ENCODE measurements at places on chromosomes 6 and 20.

- DNase-seq, result no peak
These were observed 22.6 kb downstream of the SNX9 start for GRCh38 chr6:157845493-157846259.

GRCh38 chr6:66199171-66199570, 492.1 kb upstream of the EYS start:
- DNase-seq, result no peak

GRCh38 chr6:35496036-35496840, 641 bp downstream of the TEAD3 start:
- no peak for DNase-seq

- no peak for DNase-seq
These were observed 302.0 kb upstream of the STXBP5 start for GRCh38 chr6:146901940-146902816.

DNA sequence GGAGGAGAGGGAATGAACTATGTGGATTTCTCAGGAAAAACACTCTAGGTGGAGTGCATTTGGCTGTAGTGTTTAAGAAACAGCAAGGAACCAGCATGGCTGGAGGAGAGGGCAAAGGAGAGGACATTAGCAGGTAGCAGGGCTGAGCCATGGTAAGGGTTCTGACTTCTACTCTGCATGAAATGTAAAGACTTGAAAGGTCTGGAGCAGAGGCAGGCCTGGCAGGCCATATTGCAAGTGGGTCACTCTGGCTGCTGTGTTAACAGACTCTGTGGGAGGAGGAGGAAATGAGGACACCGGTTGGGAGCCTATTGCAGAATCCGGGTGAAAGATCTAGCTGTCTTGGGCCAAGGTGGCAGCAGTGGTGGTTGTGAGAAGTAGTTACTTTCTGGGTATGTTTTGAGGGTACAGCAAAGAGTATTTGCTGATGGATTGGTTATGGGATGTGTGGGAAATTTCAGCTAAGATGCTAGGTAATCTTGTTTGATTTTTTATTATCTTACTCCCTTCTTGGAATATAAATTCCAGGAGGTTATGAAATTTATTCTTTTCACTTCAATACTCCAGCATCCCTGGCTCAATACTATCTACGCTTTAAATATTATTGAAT, 115.9 kb upstream of the BCLAF1 start:
- no peak for DNase-seq

- DNase-seq, result no peak
These were observed 96.8 kb downstream of the SYNE1 start for GRCh38 chr6:152540381-152540780.

DNA sequence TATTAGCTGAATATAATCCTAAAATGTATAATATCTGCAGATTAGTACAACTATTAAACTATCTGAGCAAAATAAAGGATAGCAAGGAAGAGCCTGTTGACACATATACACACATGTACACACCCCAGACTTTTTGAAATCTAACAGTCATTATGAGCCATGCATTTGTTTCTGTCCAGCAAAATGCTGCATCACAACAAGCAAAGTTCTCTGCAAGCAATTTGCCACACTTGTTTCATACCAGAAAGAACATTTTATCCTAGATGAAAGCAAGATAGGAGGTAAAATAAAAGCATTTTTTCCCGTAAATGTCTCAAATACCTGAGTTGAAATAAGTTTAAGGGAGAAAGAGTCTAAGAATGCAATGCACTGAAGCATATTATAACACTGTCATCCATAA, 145.2 kb downstream of the COL21A1 start:
- DNase-seq, result no peak

DNA sequence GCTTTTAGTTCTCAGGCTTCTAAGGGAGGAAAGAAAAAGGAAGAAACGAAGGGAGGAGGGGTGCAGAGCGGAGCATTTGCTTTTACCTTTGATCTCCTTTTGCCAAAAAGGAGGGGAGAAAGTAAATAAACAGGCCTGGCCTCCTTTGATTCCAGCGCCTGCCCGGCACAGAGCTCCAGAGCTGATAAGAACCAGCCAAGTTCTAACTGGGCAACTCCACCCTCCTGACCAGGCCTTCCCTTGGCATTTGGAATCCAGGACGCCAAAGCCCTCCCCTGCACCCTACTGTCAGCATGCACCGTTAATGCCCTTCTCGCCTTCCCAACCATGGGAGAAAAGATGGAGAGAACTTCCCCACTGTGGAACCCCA, 120.8 kb upstream of the PTPN1 start:
- no peak for DNase-seq

DNA sequence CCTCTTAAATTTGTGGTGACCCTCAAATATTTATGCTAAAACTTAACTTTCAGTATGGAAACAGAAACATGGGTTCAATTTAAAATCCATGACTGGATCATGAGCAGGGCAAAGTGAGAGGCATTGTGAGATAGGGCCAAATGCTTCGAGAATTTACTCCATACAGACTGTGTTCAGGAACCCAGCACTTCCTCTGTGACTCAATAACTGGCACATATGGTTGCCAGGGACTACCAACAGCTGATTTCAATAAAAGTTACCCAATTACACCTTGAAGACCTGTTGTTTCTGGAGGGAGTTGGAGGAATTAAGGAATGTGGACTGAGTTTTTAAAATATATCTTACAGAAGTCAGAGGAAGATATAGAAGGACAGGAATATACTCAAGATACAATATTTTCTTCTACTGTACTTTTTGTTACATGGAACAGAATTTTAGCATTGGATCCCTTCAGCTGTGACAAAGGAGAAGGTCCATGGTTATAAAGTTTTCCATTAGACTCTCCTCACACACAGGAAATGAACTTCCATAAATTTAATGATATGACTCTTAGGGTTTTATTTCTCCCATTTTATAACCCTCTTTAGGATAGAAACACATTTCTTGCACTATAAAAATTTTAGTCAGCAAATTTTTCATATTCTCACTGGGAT, 258.5 kb downstream of the KHDC1L start:
- DNase-seq, result no peak

DNA sequence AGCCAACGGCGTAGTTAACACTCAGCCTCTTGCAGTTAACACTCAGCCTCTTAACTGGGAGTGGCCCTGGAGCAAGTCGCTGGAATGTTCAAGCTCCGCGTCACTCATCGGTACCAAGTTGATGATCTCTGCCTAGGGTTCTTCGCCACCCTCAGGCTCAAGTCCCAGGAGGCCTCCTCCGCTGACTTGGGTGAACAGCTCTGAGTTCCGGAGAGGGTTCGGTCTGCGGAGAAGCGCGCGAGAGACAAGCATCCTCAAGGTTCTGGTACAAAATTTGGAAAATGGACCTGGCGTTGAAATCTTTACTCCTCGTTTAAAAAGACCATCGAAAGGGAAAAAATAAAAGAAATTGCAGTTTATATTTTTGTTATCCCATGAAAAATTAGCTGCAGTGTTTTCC, 876 bp upstream of the DSP start:
- DNase-seq, result no peak

DNA sequence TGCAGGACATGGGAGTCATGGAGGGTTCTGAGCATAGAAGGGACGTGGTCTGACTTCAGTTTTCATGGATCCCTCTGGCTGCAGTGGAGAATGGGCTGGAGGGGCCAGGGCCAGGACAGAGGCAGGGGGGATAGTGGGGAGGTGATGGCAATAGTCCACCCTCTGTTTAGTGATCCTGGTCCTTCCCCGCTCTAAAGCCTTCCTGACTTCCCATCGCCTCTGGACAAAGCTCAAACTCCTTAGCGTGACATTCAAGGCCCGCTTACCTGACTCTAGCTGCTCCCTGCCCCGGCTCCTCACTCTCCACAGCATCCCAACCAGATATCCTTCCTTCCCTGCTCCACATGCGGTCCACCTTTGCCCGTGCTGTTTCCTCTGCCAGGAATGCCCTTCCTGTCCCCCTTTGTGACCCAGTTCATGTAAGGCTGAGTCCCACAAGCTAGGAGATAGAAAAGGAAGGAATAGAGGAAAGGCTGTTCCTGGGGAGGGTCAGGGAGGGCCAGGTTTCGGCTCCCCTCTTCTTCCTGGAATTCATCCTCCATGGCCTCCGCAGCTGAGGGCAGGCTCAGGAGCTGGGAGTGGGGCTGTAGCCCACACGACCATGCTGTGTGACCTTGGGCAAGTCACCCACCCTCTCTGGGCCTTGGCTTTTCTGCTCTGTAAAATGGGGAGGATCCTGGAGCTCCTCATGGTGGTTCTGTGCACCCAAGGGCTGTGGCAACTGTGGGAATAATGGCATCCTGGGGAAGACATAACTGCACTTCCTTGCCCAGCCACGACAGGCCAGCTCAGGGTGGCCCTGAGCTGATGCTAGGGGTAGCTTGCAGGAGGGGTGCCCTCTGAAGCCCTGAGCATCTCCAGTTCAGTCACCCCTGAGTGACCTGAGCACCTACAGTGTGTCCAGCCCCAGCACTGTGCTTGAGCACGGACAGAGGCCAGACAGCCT, 116.1 kb downstream of the CEBPB start:
- no peak for DNase-seq

DNA sequence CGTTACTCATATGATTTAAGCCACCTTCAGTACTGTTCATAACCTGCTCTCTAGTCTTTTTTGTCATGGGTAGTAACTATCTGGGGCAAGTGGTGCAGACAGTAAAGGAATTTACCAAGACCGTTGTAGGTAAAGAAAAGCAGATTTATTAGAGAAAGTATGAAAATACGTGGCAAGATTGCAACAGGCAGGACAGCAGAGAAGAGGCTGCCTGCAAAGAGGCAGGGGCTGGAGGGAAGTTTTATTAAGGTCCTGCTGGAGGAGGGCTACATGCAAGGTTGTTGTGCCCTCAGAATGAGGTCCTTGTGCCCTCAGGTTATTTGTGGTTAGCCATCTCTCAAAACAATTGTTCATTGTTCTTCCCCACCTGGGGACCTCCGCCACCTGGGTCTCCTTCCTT, 444.3 kb downstream of the BCKDHB start:
- DNase-seq, result no peak

- no peak for DNase-seq
These were observed 236.4 kb downstream of the LRFN2 start for GRCh38 chr6:40350747-40351217.

- peak; percentile 97 for DNase-seq
These were observed at the start of gene DSN1 for GRCh38 chr20:36773597-36774390. DSN1 (minus strand) TSS chr20:36773763; CDS start chr20:36771458, 2,305 bp downstream.

DNA sequence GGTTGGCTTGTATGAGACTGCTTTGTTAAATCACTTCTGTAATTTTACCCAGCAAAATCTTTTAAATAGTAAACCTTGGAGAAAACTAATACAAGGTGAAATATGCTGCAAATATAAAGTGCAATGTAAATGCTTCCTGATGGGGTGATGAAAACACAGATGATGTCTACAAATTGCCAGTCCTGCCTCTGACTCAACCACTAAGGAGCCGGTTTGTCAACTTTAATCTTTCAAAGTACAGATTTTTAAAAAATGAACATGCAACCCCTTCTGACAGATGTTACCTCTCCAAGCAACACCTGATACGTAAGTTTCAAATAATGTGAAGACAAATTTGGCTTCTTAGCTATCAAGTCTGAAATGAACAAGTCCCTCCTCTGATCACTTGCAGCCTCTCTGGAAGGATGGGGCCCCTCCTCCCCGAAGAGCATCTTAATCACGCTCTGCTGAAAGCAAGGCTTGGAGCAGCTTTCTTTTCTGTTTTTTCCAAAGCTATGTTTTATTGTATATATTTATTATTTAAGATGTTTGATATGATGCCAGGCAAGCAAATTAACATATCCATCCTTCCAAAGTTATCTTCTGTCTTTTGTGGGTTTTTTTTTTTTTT, 196.0 kb downstream of the MYLK4 start:
- DNase-seq, result no peak

GRCh38 chr20:9736373-9736772, 102.5 kb downstream of the PAK5 start:
- no peak for DNase-seq

DNA sequence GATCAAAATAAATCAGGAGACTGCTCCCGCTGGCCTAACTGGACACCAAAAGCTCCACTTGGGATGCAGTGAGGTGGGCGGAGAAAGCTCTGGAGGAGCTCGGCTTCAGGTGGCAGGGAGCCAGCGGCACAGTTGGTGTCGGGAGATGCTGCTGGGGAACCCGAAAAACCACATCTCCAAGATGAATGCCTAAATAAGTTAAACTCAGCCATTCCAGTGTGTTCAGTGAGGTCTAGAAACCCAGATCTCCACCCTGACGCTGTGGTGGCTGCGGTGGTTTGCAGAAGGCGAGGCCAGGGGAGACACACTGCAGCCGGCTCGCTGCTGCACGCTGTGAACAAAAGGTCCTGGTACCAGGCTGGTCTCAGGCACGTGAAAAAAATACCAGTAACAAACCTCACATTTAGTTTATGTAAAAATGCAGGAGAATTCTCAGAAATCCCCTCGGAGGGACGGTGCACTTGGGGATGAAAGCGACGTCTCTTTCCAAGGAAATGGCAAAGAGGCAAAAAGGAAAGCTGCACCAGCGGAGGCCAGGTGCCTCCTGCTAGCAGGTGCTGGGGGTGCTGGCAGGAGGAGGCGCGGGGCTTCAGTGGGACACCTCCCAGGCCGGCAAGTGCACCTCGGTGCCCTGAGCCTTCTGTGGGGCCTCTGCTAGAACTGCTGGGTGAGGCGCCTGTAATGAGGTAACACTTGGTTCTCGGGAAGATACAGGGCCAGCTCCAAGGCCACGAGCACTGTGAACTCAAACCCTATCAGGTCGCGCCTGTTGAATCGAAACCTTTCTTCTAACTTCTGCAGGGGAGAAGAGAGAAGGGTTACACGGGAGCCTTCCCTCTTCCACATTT, 3.6 kb downstream of the RPS21 start:
- DNase-seq, result no peak

GRCh38 chr6:46010771-46011170, 4.9 kb downstream of the CLIC5 start:
- no peak for DNase-seq

DNA sequence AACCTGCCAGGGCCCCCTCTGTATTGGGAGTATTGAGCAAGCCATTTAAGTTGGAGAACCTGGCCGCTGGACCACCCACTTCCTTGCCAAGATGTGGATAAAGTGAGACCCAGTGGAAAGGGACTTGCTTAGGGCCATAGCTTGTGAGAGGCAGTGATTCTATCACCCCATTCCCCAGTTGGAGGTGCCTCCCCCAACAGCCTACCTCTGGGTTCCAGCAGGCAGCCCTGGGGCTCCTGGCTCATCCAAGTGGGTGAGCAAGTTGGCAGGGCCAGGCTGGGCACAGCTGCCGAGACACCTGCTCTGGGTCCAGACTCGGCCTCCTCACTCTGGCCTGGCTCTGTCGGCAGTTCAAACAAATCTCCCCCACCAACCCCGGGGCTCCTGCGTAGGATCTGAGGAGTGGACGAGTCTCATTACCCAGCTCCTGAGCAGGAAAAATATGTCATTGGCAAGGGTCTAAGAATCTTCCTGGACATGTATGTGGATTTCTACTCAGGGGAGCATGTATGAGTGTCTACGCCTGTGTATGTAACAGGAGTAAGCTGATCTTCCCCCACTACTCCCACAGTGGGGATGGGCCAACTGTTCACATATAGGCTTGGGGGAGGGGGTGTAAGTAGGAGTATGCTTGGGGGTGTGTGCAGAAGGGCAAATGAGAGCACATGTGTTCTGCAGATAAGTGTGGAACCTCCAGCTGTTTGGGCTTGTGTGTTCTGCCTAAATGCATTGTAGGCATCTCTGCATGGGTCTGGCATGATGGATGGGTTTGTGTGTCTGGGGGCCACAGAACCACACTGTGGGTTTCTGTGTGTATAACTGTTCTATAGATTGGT, 1.9 kb downstream of the ID1 start:
- DNase-seq, result no peak

Data from stimulated activated CD4-positive, alpha-beta T cell treated with anti-CD3 and anti-CD28 coated beads, TNF-alpha, amount 100 ng/mL, for 24 hours (primary cell).